HepG2 (cell line): ENCODE measurements at places on chromosomes 4 and X. TPM values are rescaled to one million over a fixed set of nuclear protein-coding genes. Genes with fewer than 3 reads are reported as not detected.

- DNase-seq = no peak
These were observed 354.1 kb downstream of the CAMK2D start for GRCh38 chr4:113407409-113407808.

GRCh38 chr4:147580396-147580795, 36.8 kb upstream of the TMEM184C start:
- no peak for DNase-seq

- no peak for DNase-seq
These were observed 87.6 kb downstream of the DCUN1D4 start for GRCh38 chr4:51930557-51930956.

DNA sequence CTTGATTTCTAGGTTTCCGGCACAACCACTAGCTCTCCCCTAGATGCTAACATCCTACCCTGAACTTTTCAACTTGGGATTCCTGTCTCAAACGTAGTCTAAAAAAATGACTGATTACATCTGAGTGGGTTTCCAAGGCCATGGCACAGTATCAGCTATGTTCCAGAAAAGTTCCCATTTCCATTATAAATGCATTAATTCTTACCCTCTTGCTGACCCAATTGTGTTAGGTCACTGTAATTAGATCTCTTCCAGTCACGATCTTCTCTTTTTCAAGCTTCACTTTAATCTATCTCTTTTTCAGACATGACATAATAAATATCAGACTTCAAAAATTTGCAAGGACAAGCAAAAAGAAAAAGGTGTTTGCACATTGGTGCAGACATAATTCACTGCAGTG, 50.6 kb upstream of the PDE5A start:
- no peak for DNase-seq

GPRASP2 gene
- 0.55 and 0.63 TPM in 2 replicates for polyA plus RNA-seq

ABLIM2 gene
- polyA plus RNA-seq = 0.37 and 0.42 TPM in 2 replicates

TTC29 gene
- polyA plus RNA-seq = not detected in 2 replicates
